ENCODE measurements at places on chromosomes 2 and 18.
A peak's percentile ranks its signal among the peaks of the same experiment; 100 is the strongest.

DNA sequence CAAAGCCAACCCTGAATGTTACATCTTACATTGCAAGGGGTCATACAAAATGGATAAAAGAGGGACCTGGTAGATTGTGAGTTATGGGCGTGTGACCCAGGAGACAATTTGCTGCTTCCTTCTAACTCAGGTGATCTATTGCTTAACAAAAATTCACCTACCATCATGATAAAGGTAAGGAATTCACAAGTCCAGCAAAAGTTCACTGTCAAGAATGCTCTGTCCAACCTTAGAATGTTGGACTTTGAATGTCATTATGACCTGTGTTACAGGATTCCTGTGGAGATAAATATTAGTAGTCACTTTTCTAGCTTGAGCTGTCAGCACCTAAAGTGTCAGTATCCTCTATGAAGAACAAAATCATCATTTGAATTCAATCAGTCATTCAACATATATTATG is 7.9 kb upstream of the KLF7 start:
- DNase-seq: no peak

DNA sequence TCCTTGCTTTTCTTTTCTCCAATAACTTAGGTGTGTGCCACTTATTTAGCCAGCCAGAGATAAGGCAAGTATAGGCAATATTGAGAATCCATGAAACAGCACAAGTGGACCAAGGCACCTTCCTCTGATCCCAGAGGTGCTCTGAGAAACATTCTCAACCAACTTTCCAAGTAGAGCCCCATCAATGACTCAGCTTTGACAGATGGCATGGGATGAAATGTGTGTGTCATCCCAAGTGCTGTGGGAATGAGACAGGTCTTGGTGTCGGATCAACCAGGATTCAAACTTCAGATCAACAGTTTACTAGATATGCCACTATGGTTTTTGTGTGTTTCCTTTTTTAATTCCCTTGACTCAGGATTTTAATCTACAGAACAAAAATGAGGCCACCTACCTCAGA is 164.0 kb downstream of the GRB14 start:
- no peak for DNase-seq

DNA sequence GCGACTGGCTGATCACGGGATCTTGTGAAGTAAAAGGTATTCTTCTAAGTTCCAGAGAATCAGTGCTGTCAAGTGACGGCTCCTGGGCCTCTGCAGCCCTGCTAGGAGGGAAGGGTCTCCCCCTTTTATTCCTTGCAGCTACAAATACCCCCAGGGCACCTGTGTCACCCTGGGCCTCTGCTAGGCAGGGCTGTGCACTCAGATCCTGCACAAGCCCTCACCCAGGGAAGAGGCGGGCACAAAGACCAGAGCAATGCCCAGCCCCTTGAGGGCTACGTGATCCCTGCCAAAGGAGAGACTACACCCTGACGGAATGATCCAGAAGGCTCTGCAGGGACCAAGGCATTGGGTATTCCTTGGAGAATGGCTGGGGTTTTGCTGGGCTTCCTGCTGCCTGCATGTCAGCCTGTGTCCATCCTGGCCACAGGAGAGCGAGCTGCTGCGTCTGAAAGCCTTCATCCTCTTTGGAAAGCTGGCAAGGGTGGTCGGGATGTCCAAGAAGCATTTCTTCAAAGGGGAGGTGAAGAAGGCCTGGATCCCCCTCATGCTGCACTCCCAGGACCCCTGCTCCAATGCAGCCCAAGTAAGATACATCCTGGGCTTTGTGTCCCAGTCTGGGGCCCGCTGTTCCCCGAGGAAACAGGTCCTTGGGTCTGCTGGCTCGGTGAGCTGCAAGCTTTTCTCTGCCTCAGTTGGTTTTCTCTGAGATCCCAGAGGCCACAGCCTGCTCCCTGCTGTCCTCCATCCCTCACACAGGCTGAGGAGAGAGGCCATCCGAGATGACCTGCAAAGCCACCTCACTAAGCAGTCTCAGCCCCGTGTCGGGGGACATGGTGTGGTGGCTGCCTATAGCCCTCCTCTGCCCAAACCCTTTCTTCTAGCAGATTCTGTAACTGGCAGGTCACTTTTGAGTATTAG is 24.9 kb downstream of the HJURP start:
- no peak for DNase-seq

DNA sequence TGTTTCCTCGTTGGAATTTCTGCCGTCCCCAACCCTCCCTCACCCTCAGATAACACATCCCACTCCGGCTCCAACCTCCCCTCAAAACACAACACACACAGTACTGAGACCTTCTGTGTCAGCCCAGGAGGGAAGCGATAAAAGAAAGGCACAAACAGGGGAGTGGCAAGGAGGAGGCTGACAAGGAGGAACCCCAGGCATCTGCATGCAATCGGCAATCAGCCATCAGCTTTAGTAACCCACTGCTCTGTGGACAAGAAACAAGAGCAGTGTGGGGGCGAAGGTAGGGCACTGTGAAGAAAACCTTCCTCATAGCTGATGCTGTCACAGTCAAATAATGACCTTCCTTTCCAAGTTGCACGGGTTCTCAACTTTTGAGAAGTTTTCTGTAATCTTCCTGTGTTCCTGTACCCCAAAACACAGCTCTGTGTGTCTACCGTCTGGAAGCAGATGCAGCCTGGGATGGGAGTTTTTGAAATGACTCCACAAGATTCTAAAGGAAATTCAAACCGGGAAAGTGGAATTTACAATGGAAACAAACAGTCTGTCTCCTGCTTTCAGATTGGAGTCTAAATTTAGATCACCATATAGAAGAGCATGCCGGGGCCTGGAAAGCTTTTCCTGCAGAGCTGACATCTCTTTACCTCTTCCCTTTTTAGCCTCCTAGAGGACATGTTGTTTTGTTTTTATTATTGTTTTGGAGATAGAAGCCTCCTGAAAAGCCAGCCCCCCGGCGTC is 16.4 kb upstream of the LPIN2 start:
- DNase-seq: no peak

DNA sequence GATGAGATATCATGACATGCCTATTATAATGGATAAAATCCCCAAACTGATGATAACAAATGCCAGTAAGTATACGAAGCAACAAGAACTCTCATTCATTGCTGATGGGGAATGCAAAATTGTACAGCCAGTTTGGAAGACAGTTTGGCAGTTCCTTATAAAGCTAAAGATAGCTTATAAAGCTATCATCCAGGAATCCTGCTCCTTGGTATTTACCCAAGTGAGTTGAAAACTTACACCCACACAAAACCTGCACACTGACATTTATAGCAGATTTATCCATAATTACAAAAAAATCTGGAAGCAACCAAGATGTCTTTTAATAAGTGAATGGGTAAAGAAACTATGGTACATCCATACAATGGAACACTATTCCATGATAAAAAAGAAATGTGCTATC is 59.5 kb upstream of the FAM124B start:
- no peak for DNase-seq

GRCh38 chr18:76498064-76498463 is 3.0 kb upstream of the ZNF516 start:
- DNase-seq: no peak

- no peak for DNase-seq
Observed at GRCh38 chr18:57801761-57802212, 1.3 kb downstream of the ATP8B1 start.

DNA sequence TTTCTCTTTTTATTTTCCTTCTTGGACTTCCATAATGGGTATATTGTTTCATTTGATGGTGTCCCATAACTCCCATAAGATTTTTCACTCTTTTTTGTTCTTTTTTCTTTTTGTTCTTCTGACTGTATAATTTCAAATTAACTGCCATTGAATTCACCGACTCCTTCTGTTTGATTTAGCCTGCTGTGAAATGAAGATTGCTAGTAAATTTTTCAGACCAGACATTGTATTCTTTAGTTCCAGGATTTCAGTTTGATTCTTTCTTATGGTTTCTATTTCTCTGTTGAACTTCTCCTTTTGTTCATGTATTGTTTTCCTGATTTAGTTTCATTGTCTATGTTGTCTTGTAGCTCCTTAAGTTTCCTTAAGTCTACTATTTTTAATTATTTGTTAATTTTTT is 87.6 kb upstream of the SPOPL start:
- no peak for DNase-seq

DNA sequence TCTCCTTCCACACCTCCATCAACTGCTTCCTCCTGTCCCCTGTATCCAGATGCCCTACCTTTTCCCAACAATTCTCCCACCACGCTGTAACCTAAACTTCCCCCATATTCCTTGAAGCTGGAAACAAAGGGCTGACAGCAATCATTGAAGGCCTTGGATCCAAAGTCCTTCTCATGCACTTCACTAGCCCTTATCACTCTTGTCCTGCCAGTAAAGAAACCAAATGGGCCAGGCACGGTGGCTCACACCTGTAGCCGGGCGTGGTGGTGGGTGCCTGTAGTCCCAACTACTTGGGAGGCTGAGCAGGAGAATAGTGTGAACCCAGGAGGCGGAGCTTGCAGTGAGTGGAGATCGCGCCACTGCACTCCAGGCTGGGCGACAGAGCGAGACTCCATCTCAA is 11.9 kb upstream of the ADNP2 start:
- DNase-seq: no peak

DNA sequence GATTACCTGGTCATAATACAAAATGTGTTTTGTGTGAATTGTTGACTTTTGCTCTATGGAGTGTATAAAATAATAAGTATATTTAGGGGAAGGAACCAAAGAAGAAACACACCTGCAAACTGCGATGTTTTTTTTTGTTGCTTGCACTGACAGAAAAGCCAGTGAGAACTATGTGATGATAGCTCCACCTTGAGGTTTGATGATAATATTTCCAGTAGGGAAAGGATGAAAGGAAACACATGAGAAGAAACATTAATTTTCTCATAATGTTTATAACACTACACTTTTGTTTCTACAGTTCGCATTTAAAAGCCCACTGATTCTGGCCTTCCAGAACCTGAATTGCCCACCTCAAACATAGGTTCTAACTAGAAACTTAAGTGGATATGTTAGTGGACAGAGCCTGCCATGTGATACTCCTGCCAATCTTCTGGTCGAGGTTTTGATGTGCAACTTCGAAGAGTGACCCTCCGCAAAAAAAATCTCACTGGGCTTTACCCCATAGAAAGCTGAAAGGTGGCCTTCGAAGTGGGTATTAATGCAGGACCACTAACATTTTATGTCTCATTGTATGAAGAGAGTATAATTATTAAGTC is 476.4 kb upstream of the SPHKAP start:
- no peak for DNase-seq

DNA sequence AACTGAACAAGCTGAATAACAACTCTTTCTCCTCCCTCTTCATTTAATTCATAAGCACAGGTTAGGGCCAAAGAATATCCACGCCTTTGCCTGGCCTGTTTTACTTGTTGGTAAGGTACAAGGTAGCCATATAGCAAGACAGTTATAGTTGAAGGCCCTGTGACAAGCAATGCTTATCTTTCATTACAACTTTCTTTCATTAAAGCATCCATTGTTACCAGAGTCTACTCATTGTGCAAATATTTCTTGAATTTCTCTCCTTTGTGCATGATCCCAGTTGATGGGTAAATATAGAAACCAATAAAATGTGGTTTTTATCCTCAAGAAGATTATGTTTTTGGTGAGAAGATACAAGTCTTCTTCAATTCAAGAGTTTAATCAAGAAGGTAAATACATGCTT is 140.2 kb downstream of the UBE2E3 start:
- no peak for DNase-seq

- DNase-seq: peak; percentile 37
Observed at GRCh38 chr2:98468621-98469236, 24.1 kb downstream of the INPP4A start.

GRCh38 chr18:59748628-59749360 is 51.6 kb upstream of the CCBE1 start:
- DNase-seq: no peak

GRCh38 chr18:49697757-49698524 is 115.4 kb downstream of the ACAA2 start:
- DNase-seq: no peak

GRCh38 chr18:45548614-45549013 is 66.7 kb upstream of the SLC14A2 start:
- no peak for DNase-seq

- no peak for DNase-seq
Observed at GRCh38 chr2:189210250-189211087, 30.9 kb upstream of the COL5A2 start.

DNA sequence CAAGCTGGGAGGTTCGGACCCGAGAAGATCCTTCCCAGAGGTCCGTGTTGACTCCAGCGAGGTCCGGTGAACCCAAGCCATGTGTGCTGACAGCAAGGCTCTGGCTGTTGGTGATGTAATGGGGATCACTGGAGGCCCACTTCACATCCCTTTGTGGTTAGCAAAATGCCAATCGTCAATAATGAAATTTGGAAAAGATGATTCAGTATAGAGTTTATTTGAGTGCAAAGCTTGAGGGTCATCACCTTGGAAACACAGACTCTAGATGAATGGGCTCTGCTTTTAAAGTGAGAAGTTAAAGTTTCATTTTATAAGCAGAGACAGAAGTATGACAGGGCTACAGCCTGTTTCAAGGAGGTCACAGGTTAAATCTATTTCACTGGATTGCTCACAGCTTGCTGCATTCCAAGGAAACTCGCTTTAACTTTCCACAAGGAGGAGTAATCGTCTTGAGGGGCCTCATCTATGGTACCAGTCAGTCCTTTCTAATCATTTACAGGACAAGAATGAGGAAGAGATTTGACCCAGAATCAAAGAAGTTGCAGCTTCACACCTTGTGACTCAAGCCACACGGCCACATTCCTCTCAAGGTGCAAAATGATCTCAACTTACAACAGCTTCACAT is 140.5 kb downstream of the TPO start:
- no peak for DNase-seq

DNA sequence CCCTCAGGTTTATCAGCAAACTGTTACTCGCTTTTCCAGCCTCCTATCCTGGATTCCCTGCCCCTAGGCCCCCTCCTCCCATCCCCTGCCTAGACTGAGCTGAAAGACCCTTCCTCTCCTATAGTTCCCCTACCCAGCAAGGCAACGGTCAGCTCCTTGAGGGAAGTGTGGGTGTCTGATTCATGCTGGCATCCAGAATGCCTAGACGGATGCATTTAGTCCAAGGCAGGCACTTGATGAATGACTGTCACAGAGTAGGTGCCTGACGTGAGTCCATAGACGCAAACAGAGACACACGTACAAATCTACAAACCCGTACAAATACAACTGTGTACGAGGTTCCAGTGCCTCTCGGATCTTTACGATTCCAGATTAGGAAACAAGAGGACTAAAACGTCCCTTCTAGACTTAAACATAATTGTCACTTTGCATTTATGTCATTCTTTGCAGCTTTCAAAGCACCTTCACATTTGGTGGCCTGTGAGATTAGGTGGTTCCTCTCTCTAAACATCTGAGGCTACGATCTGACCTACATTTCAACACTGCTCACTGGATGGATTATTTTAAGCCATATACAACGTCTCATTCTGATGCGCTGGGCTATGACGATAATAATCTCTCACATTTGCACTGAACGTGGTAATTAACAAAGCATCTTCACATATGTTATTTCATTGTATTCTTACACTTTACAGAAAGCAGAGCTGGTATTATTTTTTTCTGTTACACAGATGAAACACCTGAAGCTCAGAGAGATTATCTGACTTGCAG is 36.7 kb downstream of the DNMT3A start:
- no peak for DNase-seq
